BJ (cell line): ENCODE measurements at places on chromosomes 12 and 14.

- DNase-seq = no peak
Observed at GRCh38 chr12:110280392-110280778, 662 bp upstream of the ATP2A2 start.

DNA sequence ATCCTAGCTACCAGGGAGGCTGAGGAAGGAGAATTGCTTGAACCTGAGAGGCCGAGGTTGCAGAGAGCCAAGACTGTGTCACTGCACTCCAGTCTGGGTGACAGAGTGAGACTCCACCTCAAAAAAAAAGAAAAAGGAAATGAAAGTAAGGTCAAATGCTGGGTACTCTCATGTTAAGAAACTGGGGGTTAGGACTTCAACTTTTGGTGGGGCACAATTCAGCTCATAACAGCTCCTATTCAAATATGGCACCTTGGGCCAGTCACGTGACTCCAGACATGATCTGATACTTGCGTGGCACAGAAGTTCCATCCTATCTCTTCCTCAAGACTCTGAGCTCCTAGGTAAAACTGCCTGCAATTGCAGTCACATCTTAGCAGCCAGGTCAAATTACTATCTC, 142.7 kb downstream of the EGLN3 start:
- no peak for DNase-seq

GRCh38 chr12:8491646-8492530, 21.4 kb upstream of the CLEC4D start:
- no peak for DNase-seq

DNA sequence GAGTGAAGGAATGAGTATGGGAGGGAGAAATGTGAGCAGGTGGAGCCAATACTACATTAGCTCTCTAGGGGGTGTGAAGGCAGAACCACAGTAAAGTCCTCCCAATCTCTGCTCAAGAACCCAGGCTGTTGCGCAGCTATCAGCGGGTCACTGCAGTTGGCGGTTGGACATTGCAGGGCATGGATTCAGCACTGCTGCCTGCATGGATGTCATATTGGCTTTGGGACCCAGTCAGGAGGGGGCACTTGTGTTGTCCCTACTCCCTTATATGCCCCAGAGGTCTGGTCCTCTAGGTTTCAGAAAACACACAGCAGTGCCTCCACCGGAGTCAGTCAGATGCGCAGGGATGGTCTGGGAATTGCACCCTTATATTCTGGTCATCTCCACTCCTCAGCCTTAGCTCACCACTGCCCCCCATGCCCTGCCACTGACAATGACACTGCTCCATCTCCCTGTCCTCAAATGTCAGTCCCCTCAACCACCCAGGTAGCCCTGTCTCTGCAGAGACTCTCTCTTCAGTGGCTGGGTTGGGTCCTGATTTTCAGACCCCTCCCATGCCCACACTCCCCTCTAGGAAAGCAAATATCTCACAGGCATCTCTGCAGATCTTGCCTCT, 9.6 kb downstream of the ZDHHC22 start:
- no peak for DNase-seq

DNA sequence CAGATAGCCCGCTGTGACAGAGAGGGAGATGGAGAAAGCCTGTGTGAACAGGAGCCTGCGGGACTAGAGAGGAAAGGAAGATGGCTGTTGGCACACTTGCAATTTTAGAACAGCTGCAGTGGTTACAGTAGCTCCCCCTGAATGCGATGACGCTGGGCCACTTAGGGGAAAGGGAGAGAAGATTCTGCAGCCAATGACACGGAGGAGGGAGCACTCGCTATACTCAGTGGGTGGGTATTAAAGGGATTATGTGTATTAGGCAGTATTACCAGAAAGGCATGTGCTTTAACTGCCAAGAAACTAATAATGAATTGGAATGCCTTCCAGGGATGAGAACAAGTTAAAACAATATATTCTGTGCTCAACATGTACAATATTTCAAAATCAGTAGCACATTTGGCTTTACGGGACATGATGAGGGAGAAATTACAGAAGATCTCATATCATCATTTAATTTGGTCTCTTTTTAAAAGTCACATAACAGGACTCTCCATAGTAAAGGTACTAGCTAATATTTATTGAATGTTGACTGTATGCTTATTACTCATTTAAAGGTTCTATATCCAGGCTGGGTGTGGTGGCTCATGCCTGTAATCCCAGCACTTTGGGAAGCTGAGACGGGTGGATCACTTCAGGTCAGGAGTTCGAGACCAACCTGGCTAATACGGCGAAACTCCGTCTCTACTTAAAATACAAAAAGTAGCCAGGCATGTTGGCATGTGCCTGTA, 35.9 kb upstream of the FOS start:
- no peak for DNase-seq

DNA sequence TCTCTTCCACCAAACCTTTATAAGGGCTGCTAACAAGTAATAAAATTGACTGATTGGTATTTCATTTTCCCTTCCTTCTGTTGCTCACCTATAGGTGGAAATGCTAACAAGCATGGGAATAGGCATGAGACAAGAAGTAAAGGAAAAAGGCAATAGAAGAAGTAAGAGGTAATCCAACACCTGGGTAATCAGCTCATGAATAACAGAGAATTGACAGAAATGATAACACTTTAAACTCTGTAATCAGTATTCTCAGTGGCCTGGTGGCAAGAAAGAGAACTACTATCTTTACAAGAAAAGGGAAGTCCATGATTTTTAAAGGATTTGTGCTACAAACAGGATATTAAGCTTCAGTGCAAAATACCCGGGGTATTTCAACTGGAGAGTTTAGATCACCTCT, 737.8 kb downstream of the RERGL start:
- no peak for DNase-seq

DNA sequence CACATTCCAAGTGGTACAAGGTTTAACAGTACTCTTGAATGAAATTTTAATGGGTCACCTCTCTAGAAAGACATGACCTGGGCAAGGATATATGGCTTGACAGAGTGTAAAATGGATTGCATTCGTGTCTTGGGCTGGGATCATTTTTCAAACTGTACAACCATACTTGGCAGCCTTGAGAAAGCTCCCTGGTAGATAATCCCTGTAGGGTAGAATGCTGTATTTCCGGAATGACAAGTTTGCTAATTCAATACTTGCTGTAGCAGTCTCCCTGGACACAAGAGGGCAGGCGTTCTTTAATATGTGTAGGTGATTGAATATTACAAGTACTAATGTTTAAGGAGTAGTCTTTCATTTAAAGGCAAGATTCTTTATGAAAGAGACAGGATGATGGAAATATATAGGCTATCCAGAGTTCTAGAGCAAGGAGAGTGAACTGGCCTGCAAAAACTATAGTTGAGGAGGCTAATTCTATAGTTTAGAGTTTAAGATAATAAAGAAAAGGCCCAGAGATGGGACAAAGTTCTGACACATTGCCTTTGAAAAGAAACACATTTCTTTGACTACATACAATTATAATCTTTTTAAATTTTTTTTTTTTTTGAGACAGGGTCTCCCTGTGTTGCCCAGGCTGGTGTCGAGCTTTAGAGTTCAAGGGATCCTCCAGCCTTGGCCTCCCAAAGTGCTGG, 53.4 kb downstream of the PLBD1 start:
- DNase-seq = no peak

GRCh38 chr12:64780531-64781279, 21.5 kb upstream of the GNS start:
- DNase-seq = no peak

- no peak for DNase-seq
Observed at GRCh38 chr14:91173221-91173670, 59.4 kb downstream of the DGLUCY start.

- no peak for DNase-seq
Observed at GRCh38 chr12:111074965-111075364, 154.6 kb upstream of the MYL2 start.

- no peak for DNase-seq
Observed at GRCh38 chr12:103334466-103334865, 161.3 kb downstream of the C12orf42 start.
